ENCODE measurements at places on chromosomes 5 and 9.

GRCh38 chr5:58127255-58128220 lies 332.3 kb downstream of the PLK2 start:
- DNase-seq: no peak

DNA sequence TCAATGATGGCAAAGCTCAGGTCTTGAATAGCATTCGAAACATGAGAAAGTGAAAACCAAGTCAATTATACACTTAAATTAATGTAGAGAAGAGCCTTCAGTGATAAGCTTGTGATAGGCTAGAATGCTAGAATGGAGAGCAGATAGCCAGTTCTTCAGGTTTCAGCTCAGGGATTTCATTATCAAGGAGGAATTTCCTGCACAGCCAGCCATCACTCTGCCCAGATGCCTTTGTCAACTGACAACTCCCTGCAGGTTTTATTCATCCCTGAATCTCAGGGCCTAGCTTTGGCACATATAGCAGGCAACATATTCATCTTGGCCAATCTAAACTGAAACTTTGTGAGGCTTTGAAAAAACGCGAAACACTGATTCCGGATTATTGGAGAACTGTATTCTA lies 199.3 kb upstream of the CDH6 start:
- no peak for DNase-seq

DNA sequence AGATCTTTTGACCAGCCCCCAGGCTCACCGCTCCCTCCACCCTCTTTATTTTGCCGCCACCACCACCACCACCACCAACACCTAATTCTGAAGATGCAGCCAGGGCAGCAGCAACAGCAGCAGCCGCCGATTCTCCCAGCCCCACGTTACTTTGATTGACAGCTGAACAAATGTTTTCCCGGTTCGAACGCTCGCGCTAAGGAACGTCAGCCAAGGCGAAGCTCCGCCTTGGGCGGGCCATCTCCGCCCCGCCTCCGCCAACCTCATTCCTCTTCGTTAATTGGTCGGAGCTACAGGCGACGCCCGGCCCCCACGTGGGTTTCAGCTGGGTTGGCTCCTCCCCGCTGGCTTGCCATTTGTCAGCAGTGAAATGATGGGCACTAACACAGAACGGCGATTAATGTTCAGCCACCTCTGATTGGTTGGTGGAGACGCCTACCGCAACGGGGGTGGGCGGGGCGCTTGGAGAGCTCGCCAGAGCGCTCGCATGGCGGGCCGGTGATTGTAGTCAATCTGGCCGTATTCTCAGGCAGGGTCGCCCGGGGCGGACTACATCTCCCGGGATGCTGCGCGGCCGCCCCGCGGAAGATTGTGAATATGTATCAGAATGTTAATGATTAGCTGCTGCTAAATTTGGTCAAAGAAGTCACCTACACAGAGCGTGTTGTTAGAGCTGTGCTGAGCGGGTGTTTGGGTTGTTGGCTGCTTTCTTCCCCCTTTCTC lies at the start of gene TLE4:
TSS of gene TLE4 (plus strand) at position 657 of the 723 bp plus-strand sequence. CDS start 826 bp downstream, outside the sequence.
- peak; percentile 99 for DNase-seq

- no peak for DNase-seq
Measured at GRCh38 chr5:111142932-111143331, 50.8 kb downstream of the WDR36 start.

- DNase-seq: no peak
Measured at GRCh38 chr9:136082496-136083361, 12.4 kb downstream of the NACC2 start.

GRCh38 chr9:35859310-35859989 lies 10.8 kb downstream of the OR13J1 start:
- DNase-seq: no peak

DNA sequence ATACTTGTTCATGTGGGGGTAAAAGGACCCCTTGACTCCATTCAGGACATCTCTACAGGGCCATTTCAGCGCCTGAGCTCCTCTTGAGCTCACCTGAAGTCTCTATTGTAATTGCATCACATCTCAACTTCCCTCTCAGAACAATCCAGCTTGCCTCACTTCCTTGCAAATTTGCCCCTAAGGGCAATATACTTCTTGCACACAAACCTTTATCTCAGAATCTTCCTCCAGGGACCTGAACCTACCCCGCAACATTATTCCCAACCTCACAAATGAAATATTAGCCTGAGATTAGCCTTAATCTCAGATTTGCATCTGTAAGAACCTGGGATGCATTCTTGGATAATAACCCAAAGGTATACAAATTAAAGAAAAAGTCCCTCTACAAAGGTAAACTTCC lies 159.2 kb downstream of the DRD1 start:
- DNase-seq: no peak

GRCh38 chr9:129776938-129777768 lies 24.3 kb upstream of the PTGES start:
- DNase-seq: peak; percentile 14

GRCh38 chr5:140690376-140690932 lies 716 bp downstream of the HARS1 start:
- no peak for DNase-seq

DNA sequence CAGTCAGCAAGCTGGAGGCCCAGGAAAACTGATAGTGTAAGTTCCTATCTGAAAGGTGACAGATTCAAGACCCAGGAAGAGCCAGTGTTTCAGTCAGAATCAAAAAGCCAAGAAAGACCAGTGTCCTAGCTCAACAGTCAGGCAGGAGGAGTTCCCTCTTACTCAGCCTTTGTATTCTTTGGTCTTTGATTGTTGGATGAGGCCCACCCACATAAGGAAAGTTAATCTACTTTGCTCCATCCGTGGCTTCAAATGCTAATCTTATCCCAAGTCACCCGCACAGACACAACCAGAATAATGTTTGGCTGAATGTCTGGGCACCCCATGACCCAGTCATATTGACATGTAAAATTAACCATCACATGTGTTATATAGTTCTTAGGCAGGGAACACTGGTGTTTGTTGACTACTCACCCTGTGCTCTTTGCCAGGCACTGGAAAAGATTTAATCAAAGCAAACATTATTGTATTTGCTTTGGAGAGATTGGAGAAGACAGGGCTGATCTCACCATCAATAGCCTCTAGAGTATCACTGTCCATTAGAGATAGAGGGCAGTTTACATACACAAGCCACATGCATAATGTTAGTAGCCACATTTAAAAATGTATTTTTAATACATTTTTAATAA lies 96.3 kb upstream of the KCNN2 start:
- no peak for DNase-seq

- DNase-seq: no peak
Measured at GRCh38 chr9:114492991-114493390, 12.3 kb downstream of the WHRN start.

- DNase-seq: no peak
Measured at GRCh38 chr9:114371973-114372917, 15.5 kb downstream of the AKNA start.

DNA sequence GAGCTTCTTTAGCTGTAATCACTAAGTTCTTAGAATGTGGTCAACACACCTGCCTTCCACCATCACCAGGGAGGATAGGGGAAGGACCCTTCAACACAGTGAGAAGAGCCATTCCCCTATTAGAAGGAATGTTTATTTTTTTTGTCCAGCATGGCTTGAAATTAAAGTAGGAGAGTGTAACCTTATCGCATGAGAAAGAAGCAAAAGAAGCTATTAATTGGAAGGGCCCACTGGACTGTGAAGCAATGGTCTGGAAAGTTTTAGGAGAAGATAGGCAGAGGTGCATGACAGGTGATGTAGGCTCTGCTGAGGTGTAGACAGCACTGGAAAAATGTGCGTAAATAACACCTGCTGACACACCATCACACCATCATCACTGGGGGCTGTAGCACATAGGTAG lies 1526.0 kb downstream of the MAT2B start:
- DNase-seq: no peak

GRCh38 chr5:56481428-56482357 lies 248.6 kb upstream of the ANKRD55 start:
- DNase-seq: peak; percentile 13

DNA sequence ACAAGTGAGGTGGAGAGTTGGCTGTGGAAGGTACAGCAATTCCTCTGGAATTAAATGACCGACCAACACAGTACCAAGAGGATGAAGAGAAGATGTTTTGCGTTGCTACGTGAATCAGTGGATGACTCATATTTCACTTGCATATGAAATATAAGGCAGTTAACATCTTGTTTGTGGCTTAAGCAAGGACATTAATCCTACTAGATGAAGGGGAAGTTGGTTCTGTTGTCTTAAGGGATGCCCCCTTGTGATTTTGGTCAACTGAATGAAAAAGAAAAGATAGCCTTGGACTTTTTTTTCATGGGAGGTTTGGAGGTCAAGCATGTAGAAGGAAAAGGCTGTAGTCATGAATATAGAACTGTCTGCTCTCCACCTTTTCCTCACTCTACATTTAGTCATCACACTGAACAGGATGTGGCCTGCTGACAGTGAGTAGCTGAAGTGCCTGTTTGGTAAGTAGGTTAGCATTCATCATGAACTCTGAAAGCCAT lies 33.9 kb downstream of the VLDLR start:
- no peak for DNase-seq

DNA sequence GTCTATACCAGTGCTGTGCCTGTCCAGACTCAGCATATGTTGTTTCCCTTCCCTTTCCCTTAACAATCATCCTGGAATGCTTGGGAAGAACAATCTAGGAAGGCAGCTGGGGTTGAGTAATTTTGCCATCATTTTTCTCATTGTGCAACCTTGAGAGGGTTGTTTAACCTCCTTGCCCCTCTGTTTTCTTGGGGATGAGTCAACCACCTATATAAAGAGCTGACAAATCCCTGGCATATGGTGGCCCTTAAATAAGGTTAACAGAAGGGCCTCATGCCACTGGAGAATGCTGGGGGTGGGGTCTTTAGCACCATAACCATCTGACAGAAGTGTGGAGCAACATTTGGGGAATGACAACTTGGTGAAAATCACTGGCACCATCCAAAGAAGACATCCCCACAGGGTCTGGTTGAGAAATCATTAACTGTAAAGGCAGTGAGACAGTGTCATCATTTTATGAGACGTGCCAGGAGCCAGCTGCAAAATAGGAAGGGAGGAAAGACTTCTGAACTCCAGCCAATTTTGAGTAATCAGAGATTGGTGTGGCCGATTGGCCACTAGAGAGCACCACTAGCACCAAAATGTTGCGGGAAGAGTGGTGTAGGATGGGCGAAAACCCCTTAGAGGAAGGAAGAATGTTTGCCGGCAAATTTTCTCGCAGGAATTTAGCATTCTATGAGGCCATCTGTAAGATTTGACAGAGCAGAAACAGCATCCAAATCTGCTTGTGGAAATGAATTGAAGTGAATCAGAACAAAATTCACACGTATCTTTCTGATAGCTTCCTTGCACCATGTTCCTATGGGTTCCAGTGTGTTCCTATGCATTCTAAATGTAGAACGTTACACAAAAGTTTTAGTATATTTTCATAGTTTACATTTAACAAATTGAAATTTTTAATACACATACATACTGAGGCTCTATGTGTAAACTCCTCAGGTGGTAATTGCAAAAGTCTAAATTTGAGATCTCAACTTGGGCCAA lies 113.8 kb downstream of the MSX2 start:
- DNase-seq: no peak

- DNase-seq: no peak
Measured at GRCh38 chr9:60546406-60546805, 367.8 kb upstream of the SPATA31A5 start.

DNA sequence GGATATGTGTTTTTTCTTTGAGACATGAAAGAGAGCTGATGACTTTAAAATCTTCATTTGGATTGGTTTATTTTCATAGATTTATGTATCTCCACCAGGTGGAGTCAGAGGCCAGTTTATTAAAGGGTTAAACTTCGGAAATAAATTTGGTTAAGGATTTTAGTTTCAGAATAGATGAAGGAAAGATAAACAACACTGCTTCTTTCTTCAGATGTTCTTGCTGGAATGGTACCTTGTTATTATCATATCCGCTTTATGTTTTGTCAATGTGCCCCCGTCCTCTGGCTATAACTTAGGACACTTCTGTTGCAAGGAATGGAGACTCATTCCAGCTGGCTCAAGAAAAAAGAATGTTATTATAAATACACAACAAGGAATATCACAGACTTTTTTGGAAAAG lies 81.2 kb downstream of the ALDH1A1 start:
- no peak for DNase-seq

DNA sequence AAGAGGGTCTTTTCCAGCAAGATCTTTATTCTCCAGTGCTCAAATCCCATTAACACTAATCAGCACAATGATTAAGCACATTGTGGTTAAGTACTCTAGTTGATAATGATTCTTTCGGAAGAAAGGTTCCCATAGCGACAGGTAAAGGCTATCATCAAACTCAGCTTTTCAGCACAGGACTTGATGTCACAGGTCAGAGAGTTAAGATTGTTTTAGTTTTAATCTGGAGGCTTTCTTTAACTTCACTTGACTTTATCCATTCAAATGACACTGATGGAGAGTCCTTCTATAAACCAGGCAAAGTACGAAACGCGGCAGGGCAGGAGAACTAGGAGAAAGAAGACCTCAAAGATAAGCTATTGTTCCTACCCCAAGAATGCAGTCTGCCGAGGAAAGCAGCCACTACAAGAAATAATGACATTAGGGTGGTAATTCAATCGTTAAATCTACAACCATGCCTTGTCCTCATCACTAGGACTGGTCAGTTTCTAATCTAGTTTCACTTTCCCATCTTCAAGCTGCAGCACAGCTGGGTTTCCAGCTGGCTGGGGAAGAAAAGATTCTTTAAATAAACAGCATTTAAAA lies 4.6 kb downstream of the NRG2 start:
- no peak for DNase-seq

GRCh38 chr9:13705918-13706317 lies 426.4 kb upstream of the MPDZ start:
- DNase-seq: no peak

- no peak for DNase-seq
Measured at GRCh38 chr5:7050986-7051385, 337.8 kb downstream of the TENT4A start.

DNA sequence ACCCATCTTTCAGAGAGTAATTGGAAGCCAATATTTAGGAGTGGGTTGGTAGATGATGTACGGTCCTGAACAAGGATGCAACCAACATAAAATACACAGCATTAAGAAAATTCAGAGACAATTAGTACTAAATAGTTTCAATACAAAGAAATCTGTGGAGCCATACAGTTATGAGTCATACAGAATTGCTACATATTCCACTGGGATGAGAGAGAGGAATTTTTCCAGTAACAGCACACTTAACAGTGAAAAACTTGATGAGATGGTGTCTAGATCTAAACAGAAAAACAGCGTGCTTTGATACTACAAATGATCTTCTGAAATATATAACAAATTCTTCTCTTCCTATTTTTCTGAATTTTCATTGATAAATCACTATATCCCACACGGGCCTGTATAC lies 1999.3 kb upstream of the CDH9 start:
- no peak for DNase-seq
